H1 (cell line): ENCODE measurements at places on chromosomes 5 and 9.

DNA sequence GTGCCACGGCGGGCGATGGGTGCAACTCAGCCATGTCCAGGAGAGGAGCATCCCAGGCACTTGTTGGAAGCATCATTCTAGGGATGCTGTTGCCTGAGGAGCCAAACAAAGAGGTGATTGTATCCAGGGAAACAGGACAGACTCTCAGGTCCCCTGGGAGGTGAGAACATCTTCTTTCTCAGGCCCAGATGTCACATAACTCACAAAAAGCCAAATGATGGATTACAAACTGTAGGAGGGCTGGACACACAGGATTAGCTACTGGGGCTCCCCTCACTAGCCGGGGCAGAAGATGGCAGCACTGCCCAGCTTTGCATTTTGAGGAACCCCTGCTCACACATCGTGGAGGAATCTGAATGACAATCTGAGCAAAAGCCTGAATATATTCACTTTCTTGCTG, 64.7 kb upstream of the NFIL3 start:
- DNase-seq: no peak

GRCh38 chr9:92100237-92100911, 14.8 kb downstream of the SPTLC1 start:
- peak; percentile 17 for DNase-seq

DNA sequence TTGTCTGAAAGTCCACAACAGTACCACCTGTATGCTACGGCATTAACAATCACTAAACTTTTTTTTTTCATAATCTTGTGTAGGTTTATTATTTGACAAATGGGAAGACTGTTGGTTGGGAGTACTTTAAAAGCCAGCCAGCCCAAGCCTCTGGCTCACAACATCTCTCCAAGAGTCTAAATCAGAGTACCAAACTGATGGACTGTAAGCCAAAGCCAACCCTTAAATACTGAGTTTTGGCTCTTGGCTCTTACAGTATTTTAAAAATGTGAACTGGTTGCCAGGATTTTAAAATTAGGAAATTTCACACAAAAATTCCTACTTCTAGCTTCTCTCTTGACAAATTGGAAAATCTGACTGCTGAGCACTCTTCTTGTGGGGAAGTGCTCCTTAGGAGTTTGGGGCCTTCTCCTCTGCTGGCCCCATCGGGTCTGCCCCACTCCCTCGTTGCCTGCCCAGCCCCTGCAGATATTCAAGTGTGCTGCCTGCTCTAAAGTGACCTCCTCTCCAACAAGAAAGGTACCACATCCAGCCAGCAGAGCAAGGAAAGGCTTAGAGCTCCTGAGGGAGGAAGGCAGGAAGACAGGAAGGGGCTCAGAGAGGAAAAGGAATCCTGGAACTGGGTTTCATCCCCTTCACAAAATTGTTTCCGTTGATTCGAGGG, 21.8 kb upstream of the TMOD1 start:
- DNase-seq: no peak

DNA sequence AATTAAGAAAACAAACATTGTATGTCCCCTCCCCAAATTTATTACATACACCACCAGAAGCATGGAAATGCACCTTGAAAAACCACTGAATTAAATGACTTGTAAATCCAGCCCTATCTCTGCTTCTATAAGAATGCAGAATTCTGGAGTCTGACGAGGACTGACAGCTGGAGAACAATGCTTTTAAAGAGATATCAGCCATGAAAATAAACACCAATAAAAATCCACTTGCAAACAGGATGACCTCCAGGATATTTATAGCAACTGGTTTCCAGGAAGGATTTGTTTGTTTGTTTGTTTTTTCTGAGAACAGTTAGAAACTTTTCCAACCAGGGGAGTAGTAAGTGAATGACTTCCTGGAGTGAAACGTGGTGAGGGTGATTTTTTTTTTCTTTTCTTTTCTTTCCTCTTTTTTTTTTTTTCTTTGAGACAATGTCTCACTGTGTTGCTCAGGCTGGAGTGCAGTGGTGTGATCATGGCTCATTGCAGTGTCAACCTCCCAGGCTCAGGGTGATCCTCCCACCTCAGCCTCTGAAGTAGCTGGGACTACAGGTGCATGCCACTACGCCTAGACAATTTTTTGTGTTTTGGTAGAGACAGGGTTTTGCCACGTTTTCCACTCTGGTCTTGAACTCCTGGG, 38.7 kb upstream of the SLC36A1 start:
- DNase-seq: no peak
